Kasumi-1 (cell line): ENCODE measurements at places on chromosomes 3 and 15.

GRCh38 chr3:64019271-64019670, 4.0 kb downstream of the PSMD6 start:
- no peak for DNase-seq

DNA sequence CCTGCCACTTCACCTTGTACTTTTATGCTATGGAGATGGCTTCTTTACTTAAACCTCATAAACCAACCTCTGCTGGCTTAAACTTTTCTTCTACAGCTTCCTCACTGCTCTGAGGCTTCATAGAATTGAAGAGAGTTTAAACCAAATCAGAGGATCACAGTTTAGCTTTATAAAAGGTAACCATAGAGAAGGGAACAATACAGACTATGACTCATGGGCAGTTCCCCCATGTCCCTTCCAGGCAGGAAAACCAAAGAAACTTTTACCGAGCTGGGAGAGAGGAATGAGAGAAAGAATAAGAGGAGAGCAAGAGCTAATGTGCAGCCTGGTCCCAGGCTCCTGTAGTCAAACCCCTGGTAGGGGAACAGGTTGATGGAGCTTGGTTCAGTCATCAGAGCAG, 53.9 kb upstream of the NEDD4 start:
- no peak for DNase-seq

DNA sequence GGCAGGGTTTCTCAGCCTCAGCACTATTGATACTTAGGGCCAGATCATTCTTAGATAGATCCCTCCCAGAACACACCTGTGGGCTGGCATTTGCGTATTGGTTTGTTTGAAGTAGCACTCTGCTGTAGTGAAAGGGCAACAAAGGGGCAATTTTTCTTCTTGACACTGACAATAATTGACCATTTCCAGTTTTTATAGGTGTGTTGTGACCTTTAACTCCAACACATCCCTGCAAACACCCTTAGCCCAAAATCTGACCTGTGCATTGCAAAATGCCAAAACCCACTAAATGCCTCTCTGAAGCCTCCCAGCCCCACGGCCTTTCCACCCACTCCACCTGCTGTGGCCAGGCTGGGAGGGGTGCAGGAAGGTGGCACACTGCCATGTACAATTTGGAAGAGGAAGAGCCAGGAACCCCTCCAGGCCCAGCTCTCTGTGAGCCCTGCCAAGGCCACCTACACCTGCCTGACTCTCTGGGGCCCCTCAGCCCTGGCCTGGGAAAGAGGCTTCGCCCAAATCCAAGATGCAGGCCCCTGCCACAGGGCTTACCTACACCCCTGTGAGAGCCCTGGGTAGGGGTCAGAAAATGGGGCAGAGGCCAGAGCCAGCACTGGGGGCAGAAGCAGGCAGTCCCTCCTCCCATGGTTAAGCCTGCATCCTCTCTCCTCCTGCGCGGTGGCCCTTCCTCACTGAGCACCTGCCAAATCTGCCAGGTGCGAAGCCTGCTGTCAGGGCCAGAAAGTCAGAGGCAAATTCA, 9.6 kb upstream of the CYP11A1 start:
- DNase-seq, result no peak

- DNase-seq, result no peak
These were observed 17.3 kb downstream of the ZDHHC19 start for GRCh38 chr3:196193736-196194541.

DNA sequence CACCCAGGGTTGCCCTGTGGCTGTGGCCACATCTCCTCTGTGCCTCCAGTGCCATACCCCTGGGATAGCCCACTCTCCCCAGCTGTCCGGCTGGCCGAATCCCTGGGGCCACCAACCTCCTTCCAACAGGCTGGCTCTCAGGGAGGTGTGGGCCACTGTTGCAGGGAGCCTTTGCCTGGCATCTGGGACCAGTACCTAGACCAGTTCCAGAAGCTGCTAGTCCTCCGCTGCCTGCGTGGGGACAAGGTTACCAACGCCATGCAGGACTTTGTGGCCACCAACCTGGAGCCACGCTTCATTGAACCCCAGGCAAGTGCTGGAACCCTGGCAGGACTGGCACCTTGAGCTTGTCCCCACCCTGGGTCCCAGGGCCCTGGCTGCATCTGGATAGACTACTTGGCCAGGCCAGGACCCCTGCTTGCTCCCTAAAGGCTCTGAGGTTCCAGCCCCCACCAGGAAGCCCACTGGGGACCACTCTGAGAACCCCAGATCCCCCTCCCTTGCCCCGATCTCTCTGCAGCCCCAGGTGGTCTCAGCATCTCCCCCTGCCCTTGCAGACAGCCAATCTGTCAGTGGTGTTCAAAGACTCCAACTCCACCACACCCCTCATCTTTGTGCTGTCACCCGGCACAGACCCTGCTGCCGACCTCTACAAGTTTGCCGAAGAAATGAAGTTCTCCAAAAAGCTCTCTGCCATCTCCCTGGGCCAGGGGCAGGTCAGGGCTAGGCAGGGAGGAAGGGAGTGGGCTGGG, 50.0 kb downstream of the SEMA3G start:
- DNase-seq, result no peak

DNA sequence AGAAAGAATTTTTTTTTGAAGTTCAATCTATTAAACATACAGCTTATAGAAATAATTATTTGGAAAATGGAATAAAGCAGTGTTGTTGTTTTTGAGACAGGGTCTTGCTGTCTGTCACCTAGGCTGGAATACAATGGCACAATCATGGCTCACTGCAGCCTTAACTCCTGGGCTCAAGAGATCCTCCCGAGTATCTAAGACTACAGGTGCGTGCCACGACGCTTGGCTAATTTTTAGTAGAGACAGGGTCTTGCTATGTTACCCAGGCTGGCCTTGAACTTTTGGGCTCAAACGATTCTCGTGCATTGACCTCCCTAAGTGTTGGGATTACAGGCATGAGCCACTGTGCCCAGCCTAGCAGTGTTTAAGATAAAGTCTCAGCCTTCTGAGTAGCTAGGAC, 8.8 kb downstream of the BNIP2 start:
- no peak for DNase-seq

DNA sequence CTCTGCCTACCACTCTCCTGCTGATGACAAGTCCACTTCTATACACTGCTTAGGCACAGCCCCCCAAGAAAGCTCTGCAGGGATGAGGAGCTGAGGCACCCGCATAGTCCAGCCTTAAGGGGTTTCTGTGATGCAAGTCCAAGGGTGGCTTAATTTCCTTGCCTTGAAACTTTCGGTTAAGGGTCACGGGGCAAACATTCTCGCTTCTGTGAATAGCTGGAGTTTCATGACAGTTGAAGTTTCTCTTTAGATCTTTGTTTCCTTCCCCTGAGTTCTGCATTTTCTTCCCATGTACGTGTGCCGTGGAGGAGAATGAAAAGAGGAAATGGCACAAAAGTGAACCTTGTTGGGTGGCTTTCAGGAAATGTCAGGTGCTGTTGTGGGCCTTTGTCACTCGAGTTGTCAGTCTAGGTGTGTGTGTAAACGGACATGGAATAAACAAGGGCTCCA, 7.0 kb downstream of the GPR160 start:
- DNase-seq, result peak; percentile 74

- no peak for DNase-seq
These were observed 53.6 kb upstream of the CGNL1 start for GRCh38 chr15:57322602-57323250.

- no peak for DNase-seq
These were observed 13.9 kb upstream of the GRM2 start for GRCh38 chr3:51692980-51693395.

DNA sequence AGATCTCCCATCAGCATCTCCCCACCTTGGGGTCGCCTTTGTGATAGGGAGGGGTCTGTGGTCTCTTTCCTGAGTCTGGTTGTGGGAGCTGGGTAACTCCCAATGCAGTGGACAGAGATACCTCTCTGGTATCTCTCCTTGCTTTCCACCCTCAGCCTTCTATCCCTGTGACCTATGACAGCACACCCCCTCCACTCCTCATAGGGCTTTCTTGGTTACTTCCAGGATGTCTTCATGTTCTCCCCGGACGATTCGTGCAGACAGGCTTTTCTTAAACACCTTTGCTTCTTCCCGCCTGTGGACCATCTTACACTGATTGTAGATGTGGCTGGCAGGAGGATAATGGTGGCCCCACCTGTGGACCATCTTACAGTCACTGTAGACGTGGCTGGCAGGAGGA, 14.2 kb upstream of the NRROS start:
- peak; percentile 33 for DNase-seq

GRCh38 chr3:31022716-31023115, 128.3 kb upstream of the GADL1 start:
- DNase-seq, result no peak

DNA sequence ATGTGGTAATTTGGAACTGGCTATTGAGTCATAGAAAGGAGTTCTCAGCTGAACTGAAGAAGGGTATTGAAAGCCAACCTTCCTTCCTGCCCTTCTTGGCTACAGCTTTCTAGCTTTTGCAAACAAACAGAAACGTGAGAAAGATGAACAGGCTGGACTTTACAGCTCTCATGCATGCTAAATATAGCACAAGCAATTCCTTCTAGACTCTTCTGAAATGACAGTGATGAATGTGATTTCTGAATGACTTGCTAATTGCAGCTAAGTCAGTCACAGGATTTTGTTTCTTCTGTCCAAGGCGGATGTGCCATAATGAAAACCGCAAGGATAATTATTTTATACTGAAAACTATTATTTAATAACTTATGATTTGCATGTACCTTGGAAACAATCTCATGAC, 36.3 kb downstream of the BCHE start:
- no peak for DNase-seq

DNA sequence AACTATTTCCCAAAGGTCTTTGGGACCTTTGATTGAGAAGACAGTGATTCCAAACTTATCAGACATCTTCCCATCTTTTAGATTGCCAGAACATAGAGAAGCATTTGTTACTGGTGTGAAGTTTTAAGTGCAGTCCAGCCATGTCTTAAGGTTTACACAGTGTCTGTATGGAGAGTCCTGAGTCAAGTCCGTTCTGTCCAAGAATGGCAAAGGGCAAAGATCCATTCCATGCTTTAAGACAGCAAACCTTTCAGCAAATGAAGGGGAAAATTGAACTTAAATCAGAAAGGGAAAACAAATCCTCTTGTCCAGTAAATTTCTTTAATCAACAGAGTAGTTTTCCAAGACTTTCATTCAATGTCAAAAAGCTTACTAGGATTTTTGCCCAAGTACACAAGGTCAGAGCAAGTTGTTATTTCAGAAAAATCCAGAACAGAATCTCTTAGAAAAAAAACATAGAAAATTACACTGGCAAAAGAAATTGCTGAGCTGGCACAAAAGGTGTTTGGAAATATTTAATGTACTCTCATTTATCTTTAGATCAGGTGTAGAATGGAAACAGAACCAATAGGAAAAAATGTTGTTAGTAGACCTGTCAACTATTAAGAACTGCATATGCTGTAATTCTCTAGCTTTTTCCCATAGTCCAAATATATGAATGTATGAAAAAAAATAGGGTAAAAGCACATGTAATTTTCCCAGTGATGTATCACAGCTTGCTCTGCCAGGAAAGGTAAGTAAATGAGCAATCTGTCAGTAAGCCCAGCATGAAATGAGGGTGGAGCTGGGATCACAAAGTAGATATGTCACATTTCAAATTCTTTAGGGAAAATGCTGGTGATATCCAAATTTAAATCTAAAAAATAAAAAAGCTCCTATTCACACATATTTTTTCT, 1099.9 kb downstream of the TUSC7 start:
- no peak for DNase-seq
